Activated CD4-positive, alpha-beta T cell treated with anti-CD3 and anti-CD28 coated beads, Interleukin-2, amount 50 U/mL, for 4 hours (primary cell): ENCODE measurements at places on chromosomes 4 and X.
A peak's percentile ranks its signal among the peaks of the same experiment; 100 is the strongest.

GRCh38 chrX:20527558-20528011, 260.9 kb upstream of the RPS6KA3 start:
- DNase-seq: no peak

- DNase-seq: no peak
Measured at GRCh38 chr4:105714071-105714521, 5.5 kb downstream of the GSTCD start.

DNA sequence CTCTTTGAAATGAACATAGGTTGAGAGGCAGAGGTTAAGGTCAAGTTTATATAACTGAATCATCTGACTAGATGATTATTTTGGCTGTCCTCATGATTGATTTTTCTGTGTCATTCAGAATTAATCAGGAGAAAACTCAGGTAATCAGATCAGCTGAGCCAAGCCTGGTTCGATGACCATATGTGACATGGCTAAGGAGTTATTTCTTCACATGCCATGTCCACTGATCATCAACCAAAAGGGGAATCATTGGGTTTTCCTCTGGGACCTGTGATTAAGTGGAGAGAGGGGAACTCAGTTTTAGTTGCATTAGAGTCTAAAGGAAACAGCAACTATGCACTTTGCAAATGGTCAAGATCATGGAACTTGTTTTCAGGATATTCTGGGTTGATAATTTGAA, 20.3 kb upstream of the PACRGL start:
- DNase-seq: no peak

DNA sequence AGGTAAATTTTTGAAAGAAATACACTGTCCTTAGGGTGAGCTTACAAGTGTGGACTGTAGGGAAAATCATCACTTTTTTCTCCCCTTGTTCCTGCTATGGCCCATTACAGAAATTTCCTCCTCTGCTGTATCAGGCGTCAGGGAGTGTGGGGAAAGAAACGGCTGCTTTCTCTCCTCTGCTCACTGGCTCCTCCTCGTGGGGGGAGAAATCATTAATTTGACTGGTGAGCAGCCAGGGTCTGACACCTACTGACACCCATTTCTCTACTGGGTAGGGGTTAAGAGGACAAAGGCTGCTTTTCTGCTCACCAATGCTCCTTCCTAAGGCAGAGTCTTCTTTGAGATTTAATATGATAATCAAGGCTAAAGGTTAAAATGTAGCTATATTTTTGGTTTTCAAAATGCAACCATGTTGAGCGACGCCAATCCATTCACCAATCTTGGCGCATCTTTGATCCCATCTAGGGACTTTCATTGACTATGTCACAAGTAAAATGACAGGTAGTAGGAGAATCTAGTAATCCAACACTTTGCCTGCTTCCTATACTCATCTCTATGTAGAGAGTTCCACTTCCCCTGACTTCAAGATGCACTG, 25.1 kb downstream of the SETD7 start:
- DNase-seq: peak; percentile 50

DNA sequence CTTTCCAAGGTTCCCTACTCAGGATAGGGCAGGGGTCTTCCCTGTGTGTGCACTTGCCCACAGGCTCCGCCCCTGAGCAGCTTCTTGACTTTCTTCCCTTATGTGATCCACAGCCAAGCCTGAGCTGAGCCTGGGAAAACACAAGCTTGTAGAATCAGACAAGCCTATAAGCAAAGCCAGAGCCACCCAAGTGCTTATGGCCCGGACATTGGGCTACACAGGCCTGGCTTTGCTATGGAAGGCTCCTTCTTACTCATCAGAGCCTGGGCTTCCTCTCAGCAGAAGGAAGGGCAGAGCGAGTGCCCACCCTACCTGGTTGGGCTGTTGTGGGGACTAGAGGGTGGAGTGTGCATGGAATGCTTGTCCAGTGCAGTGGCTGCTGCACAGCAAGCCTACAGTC, 1.3 kb upstream of the TNIP2 start:
- no peak for DNase-seq

- no peak for DNase-seq
Measured at GRCh38 chrX:24231641-24232179, 82.2 kb downstream of the SUPT20HL2 start.

- no peak for DNase-seq
Measured at GRCh38 chr4:101252721-101253120, 94.6 kb downstream of the PPP3CA start.

GRCh38 chrX:131918839-131919238, 104.3 kb upstream of the STK26 start:
- no peak for DNase-seq

- no peak for DNase-seq
Measured at GRCh38 chrX:17470136-17470535, 95.1 kb downstream of the NHS start.

- DNase-seq: peak; percentile 25
Measured at GRCh38 chr4:99462875-99463464, 27.8 kb upstream of the ADH7 start.

- DNase-seq: no peak
Measured at GRCh38 chr4:105150503-105150902, 3.8 kb downstream of the TET2 start.

DNA sequence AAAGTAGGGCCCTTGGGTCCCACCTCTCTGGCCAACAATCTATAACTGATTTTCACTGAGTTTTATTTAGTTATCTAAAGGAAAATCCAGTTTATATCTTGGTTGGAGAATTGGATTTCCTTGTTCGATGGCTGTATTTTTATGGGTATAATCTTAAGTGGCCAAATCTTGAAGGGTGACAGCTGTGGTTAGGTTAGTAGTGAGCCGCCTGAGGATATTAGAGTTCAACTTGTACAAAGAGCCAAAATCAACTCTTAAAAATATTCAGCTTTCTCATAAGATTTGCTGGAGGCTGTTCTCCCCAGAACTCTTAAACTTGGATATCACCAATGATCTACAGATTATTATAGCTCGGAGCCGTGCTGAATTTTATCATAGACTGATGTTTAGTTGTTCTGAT, 54.6 kb upstream of the UNC5C start:
- DNase-seq: no peak

GRCh38 chr4:52586069-52586468, 73.0 kb downstream of the USP46 start:
- DNase-seq: no peak

DNA sequence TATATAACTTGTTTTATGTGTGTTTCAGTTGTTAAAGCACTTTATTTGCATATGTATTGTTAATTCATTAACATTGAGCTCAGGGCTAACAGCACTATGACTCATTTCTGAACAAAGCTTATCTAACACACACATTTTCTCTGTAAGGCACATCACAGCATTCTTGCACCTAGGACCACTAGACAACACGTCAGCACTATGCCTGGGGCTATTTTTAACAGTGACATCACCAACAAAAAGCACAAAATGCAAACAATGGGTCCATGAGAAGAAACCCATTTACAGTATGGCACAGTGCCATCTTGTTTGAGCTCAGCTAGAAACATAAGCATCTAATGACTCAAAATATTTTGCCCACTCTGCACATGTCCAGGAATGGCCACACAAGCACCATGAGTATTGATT, 124.4 kb downstream of the RELL1 start:
- no peak for DNase-seq

GRCh38 chr4:95013236-95013635, 255.5 kb downstream of the BMPR1B start:
- DNase-seq: no peak

GRCh38 chrX:48474127-48474526, 1.9 kb upstream of the FTSJ1 start:
- DNase-seq: no peak

DNA sequence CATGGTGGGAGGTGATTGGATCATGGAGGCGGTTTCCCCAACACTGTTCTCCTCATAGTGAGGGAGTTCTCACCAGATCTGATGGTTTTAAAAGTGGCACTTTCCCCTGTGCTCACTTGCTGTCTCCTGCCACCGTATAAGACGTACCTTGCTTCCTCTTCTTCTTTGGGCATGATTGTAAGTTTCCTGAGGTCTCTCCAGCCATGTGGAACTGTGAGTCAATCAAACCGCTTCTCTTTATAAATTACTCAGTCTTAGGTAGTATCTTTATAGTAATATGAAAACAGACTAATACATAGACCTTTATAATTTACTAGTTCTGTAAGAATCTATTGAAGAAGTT, 82.5 kb upstream of the PITX2 start:
- no peak for DNase-seq

DNA sequence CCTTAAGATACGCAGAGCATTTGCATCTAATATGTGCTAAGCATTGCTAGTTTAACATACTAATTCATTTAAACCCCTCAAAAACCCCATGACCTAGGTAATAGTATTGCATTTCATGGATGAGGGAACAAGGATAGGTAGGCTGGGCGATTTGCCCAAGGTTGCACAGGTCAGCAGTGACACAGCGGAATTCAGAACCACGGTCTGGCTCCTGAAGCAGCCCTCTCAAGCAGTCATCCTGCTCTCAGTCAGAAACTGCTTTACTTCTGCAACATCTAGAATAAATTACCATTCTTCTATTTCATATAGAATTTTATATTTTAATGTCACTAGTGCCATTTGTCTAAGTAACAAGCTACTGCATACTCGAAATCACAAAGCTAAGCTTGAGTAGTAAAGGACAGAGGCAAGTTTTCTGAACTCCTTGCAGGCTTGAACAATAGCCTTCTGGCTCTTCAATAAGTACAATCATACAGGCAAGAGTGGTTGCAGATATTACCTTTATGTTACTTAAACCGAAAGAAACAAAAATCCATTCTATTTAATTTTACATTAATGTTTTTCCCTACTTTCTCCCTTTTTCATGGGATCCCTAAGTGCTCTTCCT, 555 bp upstream of the SPP1 start:
- DNase-seq: no peak

GRCh38 chr4:10092481-10093270, 23.9 kb downstream of the WDR1 start:
- no peak for DNase-seq

DNA sequence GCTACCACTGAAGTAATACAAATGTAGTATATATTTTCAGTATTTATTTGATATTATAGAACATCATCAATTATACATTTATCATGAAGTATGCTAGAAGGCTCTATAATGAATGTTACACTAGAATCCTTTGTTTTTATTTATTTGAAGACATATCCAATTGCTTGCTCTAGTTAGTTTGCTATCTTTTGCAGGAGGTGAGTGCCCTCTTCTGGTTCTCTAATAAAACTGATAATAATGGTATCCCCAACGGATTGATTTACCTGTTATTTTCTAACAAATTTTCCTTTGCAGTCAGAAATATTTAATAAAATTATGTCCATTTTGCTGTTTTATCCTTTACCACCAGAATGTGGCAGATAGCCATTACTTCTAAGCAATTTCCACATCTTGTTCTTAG, 274.3 kb upstream of the TACR3 start:
- no peak for DNase-seq

DNA sequence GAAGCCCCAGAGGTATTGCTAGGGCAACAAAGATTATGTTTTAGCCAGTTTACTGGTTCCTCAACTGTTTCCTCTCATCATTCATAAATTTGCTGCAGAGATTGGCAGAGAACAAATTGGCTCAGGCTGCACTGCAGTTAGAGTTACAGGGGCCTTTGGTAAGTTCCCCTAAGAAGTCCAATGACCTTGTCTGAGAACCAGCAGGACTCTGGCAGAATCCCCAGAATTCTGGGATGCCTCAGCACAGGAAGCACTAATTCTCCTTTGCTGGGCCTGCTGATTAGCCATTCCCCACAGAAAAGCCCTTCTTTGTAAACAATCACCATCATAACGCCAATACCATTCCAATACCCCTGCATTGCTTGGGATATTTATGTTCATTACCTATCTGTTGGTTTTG, 151.3 kb downstream of the USP46 start:
- DNase-seq: no peak

DNA sequence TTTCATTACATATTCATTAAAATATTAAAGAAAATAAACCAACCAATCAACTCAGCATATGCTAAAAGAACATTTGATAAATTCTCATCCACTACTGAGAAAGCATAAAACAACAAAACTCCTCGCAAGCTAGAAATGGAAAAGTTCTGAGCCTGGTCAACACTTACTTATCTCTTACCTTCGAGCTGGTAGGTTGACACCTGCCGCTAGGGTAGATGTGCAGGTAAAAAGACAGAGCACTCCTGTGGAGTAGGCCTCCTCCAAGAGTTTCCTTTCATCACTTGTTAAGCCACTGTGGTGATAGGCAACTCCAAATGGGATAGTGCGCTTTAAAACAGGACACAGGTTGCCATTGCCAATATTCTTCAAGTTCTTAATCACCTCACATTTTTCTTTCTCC, 18.9 kb downstream of the HELQ start:
- DNase-seq: no peak

DNA sequence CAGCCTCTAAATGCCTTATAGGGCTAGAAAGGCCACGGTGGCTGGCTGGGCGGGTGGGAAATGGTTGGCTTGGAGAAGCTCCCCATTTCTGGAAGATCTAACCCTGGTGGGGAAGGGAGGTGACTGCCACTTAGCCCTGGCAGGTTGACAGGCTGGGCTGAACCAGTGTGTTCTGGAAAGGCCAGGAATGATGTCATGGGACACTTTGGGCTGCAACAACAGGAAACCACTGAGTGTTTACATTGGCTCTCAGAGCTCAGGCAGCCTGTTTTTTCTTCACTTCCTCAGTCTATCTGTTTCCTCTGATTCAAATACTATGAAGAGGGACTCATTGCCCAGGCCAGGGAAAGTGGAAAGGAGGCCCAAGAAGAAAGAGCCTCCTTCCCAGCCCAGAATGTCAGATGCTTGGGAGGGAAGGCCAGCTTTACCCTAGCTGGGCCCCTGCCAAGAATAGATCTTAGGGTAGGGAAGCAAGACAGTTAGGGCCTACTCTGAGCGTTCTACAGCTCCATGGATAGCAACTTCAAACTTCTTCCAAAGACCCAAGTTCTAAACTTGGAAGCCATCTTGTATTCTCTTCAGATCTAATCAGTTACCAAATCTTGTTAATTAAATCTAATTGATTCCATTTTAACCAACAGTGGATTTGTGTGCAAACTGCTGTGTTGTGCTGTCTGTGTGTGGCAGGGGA, 65.8 kb upstream of the MSN start:
- peak; percentile 19 for DNase-seq

DNA sequence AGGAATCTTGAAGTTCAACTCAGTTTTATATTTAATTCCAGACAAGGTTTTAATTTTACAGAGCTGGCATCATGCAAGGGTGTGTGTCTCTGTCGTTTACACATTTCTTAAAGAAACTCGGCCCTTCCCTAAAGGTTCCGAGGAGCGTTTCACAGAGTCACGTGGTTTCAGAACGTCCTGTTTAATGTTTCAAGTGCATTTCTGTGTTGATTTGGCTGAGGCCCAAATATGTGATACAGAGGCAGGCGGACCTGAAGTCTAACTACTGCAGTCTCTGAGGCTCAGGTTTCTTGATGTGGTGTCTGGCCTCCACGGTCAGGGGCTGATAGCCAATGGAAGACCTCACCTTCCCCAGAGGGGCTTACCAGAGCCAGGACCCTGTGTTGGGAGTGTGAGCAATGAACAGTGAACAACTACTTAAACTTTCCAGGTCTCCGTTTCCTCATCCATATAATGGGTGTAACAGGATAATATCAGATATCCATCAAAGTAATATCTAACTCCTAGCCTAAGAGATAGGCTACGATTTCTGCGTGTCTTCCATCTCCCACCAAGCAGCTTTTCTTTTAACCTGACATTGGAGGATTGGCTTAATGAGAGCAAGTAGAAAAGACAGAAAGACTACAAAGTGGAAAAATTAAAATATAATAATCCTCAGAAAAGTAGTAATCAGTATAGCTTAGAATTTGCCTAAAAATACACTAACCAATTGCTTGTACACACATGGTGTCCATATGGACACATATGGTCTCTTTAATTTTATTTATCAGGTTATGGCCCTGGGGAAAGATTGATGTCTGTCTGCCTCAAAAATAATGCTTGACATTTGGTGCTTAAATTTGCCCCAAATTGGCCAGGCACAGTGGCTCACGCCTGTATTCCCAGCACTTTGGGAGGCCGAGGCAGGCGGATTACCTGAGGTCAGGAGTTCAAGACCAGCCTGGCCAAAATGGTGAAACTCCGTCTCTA, 50.0 kb upstream of the TRIM2 start:
- no peak for DNase-seq
